ENCODE measurements at places on chromosomes 7 and 10.

GRCh38 chr7:55463686-55464262, 98.6 kb downstream of the LANCL2 start:
- no peak for DNase-seq

DNA sequence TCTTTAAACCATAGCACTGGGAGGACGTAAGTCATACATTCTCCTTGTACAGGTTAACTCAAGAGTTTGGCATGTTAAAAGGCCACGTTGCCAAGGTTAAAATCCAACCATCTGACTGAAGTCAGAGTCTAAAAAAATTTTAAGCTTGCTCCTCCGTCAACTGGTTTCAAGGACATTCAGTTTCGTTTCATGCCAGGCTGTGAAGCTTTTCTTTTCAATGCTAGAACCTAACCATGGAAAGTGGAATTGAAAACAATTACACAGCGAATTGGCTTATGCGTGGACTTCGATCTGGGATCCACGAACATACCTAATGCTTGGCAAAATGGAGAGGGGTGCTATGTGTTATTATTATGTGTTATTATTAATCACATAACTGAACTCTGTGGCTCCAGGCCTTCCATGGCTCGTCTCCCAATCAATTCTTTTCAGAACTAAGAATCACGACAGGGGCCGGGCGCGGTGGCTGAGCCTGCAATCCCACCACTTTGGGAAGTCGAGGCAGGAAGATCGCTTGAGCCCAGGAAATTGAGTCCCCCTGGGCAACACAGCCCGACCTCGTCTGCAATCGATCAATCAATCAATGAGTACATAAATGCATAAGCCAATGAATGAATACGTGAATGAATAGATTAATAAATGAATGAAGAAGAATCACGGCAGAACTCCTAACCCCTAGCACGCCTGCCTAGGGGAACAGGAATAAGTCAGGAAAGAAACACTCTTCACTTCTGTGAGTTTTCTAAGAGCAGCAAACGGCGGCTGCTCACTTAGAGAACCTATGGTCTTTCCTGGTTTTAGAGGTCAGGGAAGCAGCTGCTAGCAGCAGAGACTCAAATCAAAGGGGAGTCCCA, 733 bp upstream of the ARL5B start:
- no peak for DNase-seq

GRCh38 chr10:48490571-48490940, 114.3 kb downstream of the ARHGAP22 start:
- no peak for DNase-seq

GRCh38 chr7:43877968-43878864, 8.9 kb upstream of the MRPS24 start:
- no peak for DNase-seq

DNA sequence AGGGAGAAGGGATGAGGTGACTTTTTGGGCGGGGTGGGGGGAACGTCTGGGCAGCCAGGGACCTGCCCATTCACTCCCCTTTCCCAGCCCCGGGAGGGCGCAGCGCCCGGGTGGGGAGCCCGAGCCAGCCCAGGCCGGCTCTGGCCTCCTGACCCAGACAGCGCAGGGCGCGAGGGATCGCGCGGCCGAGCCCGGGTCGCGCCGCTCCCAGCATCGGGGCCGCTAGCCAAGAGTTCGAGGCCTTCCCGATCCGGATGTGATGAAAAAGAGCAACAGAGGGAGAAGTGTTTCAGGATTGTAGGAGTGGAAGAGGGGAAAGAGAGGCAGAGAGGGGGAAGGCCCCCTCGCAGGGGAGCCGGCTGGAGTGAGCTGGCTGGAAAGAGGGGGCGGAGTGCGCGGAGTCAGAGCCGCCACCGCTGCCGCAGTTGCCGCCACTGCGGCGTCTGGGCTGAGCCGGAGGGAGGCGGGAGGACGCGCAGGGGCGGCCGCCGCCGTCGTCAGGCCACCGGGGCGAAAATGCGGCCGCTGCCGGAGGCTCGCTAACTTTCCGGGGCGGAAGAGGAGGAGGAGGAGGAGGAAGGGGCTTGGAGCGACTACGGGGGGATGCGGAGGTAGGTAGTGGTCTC, at the start of gene MDFIC:
Gene MDFIC (plus strand): TSS at position 69 of the 626 bp plus-strand sequence. CDS start 940 bp downstream, outside the sequence.
- peak; percentile 54 for DNase-seq

- DNase-seq = no peak
Observed at GRCh38 chr10:85151506-85151905, 823.1 kb downstream of the CCSER2 start.

- no peak for DNase-seq
Observed at GRCh38 chr7:47452295-47452694, 129.6 kb downstream of the TNS3 start.

GRCh38 chr7:2566890-2567678, 8.3 kb downstream of the IQCE start:
- no peak for DNase-seq

- DNase-seq = no peak
Observed at GRCh38 chr7:15686957-15687545, 568 bp upstream of the MEOX2 start.

DNA sequence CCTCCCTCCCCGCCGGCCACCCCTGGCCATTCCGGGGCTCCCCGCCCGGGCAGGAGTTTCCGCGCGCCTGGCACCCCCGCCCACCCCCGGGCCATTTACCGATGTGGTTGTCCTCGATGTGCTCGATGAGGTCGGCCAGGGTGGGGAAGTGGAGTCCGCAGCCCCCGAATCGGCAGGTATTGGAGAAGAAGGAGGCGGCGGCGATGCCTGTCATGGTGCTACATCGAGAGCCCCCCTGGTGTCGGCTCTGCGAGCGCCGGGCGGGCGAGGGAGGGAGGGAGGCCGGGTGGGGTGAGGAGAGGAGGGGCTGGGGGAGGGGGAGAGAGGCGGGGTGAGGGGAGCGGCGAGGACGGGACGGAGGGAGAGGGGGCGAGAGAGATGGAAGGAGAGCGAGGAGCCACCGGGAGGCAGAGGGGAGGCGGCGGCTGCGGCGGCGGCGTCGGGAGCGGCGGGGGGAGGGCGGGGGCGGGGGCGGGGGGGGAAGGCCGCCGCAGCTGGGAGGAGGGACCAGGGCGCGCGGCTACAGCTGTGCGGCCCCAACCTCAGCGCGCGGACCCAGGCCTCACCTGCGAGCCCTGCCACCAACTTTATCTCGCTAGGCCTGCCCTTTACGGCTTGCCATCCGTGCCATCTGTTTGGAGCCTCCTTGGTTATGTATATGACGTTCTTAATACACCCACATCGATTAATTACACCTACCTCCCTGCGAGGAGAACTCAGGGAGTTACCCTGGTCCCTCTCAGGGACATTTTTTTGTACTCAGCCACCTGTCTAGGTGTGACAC, at the start of gene JAZF1:
Gene JAZF1 (minus strand): TSS at position 432 of the 784 bp plus-strand sequence.
- DNase-seq = peak; percentile 33

DNA sequence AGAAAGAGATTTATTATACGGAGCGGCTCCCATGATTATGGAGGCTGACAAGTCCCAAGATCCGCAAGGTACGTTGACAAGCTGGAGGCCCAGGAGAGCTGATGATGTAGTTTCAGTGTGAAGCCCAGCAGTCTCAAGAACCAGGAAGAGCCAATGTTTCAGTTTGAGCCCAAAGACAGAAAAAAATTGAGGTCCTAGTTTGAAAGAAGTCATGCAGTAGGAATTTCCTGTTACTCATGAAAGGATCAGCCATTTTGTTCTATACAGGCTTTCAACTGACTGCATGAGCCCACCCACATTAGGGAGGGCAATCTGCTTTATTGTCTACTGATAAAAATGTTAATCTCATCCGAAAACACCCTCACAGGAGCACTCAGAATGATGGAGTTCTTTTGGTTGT, 51.5 kb downstream of the CCDC71L start:
- no peak for DNase-seq

- DNase-seq = no peak
Observed at GRCh38 chr7:11609096-11609670, 222.8 kb downstream of the THSD7A start.

- DNase-seq = no peak
Observed at GRCh38 chr10:1377740-1378397, 321.7 kb downstream of the WDR37 start.

DNA sequence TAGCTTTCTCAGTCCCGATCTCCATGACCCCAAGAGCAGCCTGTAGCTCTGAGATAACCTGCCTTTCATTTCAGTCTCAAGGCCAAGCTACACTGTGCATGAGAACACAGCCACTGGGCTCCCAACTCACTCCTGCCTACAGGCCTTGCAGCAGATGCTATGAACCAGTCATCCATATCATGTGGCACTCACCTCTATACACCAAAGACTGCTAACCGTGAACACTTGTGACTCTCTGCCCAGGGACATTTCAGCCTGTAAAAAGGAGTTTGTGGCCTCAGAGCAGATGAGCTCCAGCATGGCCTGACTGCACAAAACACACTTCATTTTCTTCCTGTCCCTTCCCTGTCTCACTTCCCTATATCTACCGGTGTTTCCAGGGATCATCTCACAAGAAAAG, 56.9 kb upstream of the NPY start:
- no peak for DNase-seq

DNA sequence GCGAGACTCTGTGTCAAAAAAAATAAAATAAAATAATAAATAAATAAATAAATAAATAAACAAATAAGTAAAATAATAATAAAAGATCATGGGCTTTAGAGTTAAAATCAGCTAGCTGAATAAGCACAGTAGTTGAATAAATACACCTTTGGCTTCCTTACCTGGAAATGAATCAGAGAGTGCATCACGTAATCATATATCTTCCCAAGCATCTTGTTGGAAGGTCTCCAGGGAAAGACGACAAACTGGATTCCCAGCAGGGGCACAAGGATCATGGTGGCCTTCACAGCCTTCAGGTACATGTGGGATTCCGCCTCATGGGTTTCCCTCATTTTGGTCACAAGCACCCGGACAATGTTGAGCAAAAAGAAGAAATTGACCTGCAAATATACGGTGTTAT, 138.7 kb downstream of the CALCR start:
- DNase-seq = no peak
